T-helper 9 cell (primary cell): ENCODE measurements at places on chromosomes 11 and 22.

GRCh38 chr11:74684661-74685060, 46.6 kb downstream of the CHRDL2 start:
- DNase-seq = no peak

DNA sequence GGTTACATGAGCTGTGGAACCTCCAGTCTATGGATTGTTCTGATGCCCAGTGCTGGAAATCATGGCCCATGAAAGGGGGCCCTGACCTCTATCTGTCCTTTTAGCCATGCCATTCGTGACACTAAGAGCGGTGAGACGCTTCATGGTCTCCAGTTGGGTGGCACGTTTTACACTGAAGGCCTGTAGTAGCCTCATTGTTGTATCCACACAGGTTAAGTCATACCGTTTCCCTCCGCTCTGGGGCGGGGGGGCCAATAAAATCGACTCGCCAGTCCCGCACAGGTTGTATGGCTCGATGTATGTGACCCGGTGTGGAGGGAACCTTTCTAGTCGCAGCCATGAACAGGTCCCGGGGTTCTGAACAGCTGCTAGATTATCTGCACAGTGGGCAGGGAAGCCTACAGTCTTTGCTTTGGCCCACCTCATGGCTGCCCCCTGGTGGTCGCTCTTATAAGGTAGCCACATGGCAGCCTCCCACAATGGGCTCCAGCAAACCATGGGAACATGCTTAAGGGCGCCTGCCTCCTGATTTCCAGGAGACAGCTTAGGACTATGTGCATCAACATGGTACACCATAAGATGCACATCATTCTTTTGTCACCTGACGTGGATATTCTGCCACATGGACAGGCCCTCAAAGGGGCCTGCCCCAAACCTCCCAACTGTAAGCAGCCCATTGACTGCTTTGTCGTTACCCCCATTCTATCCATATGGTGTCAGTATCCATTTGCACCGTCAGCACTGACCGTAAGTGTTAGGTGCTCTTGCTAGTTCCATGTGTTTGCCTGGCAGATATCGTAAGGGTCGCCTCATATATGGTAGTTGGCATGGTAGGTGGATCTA, 19.7 kb upstream of the APOL3 start:
- peak; percentile 91 for DNase-seq

GRCh38 chr22:50556703-50557102, 6.0 kb downstream of the SYCE3 start:
- DNase-seq = no peak

- DNase-seq = no peak
Measured at GRCh38 chr11:119144825-119145486, 3.9 kb upstream of the ABCG4 start.

- no peak for DNase-seq
Measured at GRCh38 chr22:31139866-31140716, at the start of gene PLA2G3. Gene PLA2G3, minus strand, starts transcription at chr22:31140508. Its CDS starts 154 bp downstream, at chr22:31140354.

DNA sequence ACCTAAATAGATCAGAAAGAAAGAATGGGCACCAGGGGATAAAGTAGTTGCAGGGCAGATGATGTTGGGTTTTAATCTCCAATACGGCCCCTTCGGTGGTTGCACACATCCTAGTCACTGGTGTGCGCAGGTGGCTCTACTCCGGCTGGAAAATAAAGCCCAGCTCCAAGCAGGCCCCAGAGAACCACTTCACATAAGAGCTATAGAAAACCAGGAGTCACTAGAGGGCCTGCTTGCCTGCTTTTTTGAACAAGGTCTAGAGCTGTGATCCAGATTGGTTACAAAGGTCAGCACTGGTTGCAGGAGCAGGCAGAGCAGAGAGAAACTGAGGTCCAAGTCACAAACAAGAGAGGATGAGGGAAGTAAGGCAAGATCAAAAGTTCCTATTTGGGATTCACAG, 41.5 kb upstream of the MS4A8 start:
- no peak for DNase-seq

- no peak for DNase-seq
Measured at GRCh38 chr22:30695871-30696655, 1.4 kb downstream of the OSBP2 start.

- no peak for DNase-seq
Measured at GRCh38 chr11:7020183-7020917, at the start of the genes NLRP14 and ZNF214. Gene NLRP14, plus strand, starts transcription at chr11:7020479. Its CDS starts 18,108 bp downstream, at chr11:7038587. Gene ZNF214, minus strand, starts transcription at chr11:7020346. Its CDS starts 17,511 bp downstream, at chr11:7002835.

DNA sequence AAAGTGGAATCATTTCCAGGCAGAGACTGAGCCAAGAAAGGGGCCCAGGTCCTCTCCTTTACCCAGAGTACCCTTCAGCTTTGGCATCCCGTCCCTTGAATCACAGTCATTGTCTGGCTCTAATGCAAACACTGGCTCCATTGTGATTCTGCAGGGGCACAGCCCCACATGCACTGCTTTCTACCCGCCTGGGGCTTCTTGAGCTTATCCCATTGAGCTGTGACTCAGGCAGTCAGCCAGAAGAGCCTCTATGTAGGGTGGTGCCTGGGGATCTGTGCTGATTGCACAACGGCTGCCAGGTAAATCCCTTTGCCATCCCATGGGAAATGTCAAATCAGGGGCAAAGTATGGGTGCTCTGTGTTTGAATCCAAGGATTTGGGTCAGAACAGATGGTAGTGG, 88.9 kb downstream of the RASSF10 start:
- DNase-seq = no peak

DNA sequence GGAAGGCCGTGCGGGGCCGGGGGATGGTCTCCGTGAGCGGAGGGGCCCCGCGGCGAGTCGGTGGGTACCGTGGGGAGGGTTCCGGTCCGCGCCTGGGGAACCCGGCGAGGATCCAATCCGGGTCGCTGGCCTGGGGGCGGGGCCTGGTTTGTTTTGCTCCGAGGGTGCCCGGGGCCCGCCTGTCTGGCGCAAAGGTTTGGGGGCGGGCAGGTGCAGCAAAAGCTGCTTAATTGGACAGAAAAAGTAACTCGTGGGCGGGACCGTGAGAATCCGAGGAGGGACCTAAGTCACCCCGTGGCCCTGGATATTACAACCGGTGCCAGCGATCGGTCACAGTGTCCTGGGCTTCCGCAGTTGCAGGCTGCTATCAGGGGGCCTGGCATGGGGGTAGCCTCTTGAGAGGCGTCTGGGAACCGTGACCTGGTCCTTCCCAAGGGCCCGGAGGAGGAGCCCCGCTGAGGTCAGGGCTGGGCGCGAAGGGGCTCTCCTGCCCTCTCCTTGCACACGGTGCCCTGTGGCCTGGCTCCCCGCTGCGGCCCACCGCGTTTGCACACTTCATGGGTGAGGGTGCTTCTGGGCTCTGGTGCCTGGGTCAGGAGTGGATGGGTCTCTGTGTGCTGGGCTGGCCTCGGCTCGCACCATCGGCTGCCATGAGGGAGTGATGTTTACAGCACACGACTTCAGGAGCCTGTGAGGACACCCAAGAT, 1.4 kb downstream of the PNPLA2 start:
- DNase-seq = peak; percentile 94

DNA sequence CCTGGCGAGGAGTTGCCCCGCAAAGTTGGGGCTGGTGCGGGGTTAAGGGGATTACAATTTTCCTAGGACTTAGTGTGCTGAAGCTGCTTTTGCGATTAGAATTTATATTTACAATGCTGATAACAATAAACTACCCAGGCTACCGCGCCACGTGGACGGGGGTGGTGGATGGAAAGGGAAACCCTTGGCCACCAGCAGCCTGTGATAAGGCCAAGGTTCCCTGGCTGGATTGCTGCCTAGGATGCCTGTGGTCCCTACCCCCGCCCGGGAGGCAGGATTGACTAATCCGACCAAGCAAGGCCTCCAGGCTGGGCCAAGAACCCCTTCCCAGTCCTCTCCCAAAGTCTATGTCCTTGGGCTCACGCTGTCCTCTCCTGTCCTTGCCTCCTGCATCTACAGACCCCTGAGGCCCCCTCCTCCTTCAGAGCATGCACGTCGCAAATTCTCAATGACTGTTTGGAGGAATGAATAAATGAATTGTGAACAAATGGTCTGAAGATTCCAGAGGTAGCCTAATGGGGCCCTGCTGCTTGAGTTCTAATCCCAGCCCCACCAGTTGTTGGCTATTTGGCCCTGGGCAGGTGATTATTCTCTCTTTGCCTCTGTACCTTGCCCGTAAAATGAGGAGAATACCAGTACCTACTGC, 7.6 kb upstream of the CHKA start:
- DNase-seq = no peak

DNA sequence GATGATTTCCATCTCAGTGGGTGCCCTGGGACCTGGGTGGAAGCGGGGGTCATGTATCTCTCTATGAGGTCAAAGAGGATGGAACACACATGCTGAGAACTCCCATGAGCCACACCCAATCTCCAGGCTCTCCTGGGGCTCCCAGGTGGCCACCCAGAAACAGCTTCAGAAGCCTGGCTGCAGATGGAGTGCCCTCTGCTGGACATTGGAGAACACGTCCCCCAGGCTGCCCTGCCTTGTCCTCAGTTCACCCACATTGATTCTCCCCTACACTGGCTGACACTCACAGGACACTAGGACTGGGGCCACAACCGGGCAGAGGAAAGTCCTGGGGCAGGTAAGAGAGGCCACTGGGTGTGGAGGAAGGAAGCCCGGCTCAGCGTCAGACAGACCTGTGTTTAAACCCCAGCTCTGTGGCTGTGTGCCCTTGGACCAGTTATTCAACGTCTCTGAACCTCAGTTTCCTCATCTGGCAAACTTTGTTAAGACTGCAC, 4.5 kb upstream of the NOL12 start:
- DNase-seq = peak; percentile 54

DNA sequence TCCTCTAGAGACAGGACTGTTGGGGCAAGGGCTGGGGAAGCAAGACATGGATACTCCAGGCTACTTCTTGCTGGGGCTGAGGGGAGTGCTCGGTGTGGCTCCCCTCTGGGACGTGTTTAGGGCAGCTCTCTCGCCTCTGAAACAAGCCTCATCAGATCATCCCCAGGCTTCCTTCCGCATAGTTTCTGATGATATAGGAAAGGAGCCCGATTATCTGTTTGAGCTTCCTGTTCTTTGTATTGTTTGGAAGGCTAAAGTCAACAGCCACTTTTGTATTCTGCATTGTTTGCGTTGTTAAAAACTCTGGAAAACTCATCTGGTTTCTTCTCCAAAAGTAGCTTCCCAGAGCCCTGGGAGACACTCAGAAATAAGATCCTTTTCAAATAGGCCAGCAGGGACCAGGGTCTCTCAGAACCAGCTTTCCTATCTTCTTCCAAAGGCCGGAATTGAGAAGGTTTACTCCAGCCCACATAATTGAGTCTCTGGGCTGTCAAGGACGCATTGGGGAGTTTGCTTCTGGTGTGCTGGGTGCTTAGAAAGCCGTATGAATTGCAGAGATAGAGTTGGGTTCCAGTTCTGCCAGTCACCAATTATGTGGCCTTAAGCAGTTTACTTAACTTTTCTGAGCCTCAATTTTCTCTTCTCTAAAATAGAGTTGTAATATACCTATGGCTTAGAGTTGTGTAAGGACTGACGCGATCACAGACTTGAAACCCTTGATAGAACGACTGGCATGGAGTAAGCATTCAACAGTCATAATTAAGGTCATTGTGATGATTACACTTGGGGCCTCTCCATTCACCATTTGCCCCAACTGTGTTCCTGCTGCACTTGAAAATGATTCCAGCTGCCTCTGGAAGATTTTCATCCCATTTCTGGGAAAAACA, 19.1 kb downstream of the CD44 start:
- no peak for DNase-seq

DNA sequence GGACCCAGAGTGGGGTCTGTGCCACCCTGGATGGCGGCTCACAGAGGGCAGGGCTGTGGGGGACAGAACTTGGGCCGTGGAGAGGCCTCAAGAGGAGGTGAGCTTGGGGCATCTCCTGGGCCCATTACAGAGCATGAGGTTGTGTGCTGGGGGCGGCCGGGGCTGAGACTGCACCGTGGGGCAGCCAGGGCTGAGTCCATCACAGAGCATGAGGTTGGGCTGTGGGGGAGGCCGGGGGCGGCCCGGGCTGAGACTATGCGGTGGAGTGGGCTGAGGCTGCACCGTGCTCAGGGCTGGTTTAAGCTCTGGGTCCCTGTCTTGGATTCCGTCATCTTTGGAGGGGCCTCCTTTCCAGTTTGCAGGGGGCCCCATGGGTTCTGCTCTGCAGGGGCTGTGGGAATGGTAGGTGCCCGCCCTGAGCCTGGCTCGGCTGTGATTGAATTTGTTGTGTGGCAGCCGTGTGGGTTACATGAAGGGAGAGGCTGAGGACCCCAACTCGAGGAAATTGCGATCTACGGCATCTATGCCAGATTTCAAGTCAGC, 38.1 kb upstream of the MUC5AC start:
- DNase-seq = no peak

- DNase-seq = no peak
Measured at GRCh38 chr22:50473855-50474671, 772 bp downstream of the SBF1 start.

- no peak for DNase-seq
Measured at GRCh38 chr11:17469998-17470397, 6.6 kb downstream of the ABCC8 start.
